ENCODE measurements at places on chromosomes 16 and 17.

DNA sequence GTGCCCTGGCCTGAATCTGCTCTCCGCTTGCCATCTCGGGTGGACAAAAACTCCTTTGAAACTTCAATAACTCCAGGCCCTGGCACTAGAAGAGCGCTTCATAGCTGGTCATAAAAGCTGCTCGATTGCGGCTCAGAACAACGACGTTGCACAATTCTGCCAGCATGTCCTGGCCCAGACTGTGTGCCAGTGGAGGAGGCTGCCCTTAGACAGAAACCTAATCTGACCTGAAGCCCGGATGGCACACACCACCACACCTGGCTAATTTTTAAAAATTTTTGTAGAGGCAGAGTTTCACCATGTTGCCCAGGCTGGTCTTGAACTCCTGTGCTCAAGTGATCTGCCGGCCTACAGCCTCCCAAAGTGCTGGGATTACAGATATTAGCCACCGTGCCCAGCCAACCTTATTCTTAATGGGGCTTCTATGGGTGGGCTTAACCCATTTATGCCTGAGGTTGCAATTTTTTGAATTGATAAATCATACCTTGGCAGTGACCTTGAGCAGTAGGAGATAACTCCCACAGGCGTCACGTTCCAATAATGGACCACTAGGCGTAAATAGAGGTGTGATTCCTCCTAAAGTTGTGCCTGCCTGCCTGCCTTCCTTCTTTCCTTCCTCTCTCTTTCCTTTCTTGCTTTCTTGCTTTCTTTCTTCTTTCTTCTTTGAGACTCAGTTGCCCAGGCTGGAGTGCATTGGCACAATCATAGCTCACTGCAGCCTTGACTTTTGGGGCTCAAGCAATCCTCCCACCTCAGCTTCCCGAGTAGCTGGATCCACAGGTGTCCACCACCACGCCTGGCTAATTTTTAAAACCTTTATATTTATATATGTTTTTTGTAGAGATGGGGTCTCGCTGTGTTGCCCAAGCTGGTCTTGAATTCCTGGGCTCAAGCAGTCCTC, 1.1 kb upstream of the PPL start:
- no peak for DNase-seq

DNA sequence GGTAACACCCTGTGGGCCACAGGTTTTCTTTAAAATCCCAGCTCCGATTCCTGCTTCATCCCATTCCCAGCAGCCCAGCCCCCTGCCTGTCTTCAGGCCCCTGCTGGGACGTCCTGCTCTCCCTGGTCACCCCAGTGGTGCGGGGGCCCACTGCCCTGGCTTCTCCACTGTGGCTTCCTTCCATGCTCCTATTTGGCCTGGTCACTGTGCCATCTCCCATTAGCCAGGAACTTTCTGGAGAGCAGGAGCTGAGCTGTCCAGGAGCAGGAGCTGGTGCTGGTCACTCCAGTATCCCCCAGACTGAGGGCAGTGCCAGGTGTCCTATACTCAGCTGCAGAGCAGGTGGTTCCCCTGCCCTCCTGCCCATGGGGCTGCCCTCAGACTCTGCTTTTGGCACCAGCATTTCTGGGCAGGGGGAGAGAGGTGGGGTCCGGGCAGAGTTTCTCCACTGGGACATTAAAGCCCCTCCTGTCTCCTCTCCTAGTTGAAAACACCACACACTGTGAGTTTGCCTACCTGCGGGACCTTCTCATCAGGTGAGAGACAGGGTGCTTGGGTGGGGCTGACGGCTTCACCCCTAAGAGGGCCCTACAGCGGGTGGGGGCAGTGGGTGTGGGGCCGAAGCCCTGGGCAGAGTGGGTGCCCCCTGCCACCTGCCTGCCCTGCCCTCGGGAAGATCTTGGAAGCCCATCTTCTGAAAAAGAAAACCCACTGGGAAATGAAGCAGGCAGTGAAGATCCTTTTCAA, 356.2 kb downstream of the SEC14L1 start:
- DNase-seq, result no peak

DNA sequence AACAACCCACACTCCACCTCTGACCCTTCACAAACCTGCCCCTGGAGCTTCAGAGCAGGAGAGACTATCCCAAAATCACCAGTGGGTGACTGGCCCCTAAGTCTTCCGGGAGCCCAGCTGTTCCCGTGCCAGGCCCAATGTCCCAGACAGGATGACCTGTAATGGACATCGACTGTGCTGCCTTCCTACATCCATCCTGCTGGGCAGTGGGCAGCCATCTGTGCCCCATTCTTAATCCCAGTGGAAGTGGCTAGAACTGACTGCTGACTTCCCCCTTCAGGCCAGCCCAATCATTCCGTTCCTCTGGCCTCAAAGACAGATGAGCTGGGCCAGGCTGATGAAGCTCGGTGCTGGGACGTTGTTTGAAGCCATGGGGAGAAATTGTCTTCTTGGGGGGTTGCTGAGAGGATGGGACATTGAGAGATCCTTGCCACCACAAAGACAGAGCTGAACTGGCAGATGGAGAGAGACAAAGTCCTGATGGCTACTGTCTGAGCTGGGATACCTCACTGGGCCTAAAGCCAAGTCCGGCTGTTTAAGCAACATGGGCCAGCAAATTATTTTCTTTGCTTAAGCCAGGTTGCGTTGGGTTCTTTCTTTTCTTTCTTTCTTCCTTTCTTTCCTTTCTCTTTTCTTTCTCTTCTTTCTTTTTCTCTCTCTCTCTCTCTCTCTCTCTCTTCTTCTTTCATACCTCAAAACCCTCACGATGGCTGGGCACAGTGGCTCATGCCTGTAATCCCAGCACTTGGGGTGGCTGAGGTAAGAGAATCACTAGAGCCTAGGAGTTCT, 17.9 kb upstream of the ALOX15B start:
- DNase-seq, result no peak

DNA sequence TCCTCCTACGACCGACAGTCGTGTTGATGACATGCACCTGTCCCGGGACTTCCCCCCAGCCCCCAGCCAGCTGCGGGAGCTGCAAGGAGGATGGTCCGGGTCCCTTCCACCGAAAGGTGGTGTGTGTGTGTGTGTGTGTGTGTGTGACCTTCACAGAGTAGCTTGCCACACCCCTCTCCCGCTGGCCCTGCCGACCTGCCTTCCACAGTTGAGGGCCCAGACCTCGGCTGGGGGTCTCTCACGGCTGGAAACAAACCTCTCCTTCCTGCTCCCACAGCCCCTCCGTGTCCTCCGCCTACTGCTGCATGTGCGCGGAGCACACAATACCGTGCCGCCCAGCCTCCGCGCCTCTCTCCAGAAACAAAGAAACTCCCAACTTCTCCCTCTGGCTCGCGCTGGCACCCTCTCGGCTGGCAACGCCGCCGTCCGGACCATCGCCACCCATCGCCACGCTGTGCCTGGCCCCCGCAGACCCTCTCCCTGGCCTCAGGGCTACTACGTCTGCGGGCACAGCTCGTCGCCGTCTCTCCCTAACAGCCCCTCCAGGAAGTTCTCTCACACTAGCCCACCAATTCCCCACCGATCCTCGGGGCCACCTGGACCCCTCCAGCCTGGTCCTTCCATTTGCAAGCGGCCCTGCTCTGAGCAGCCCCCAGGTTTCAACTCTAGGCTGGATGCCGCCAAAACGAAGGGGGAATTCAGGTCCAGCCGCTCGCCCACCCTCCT, 81.2 kb downstream of the TIMM22 start:
- no peak for DNase-seq

DNA sequence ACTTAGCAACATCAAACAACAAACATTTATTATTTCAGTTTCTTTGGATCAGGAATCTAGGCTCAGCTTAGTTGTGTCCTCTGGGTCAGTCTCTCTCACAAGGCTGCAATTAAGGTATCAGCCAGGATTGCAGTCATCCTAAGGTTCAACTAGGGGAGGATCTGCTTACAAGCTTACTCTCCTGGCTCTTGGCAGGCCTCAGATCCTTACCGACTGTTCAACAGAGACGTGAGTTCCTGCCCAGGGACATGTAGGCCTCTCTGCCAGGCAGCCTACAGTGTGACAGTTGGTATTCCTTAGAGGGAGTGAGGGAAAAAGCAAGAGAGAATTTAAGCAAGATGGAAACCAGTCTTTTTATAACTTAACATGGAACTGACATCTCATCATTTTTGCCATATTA, 294.0 kb downstream of the ZFHX3 start:
- no peak for DNase-seq

GRCh38 chr16:89861648-89862047, 11.7 kb upstream of the TCF25 start:
- DNase-seq, result no peak

- DNase-seq, result peak; percentile 41
Observed at GRCh38 chr16:56814537-56815432, 50.2 kb upstream of the SLC12A3 start.

GRCh38 chr17:50190293-50190602, 11.2 kb downstream of the COL1A1 start:
- no peak for DNase-seq

DNA sequence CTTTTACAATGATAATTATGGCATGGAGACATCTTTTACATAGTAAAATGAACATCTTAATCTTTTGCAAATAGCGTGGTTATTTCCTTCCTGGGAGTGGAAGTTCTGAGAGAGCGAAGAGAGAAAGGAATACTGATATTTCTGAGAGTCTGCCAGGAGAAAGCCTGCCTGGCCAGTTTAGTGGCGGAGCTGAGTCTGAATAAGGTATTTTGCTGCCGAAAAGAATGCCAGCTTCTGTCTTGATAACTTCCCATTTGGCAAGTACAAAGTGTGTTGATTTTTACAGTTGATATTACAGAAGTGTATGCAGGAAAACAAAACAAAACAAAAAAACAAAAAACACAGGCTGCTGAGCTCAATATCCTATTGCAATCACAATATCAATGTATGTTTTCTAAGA, 55.9 kb downstream of the KCNJ2 start:
- DNase-seq, result no peak

GRCh38 chr17:1852327-1852726, 22.5 kb downstream of the RPA1 start:
- no peak for DNase-seq

- peak; percentile 77 for DNase-seq
Observed at GRCh38 chr17:36703860-36704266, 102.5 kb downstream of the MRM1 start.

- DNase-seq, result no peak
Observed at GRCh38 chr16:86671486-86672178, 93.3 kb downstream of the FOXL1 start.

GRCh38 chr16:28168991-28169554, 42.7 kb downstream of the XPO6 start:
- DNase-seq, result no peak

- DNase-seq, result no peak
Observed at GRCh38 chr17:67902511-67903231, 77.4 kb downstream of the BPTF start.

GRCh38 chr16:83882163-83882885, 16.6 kb upstream of the MLYCD start:
- DNase-seq, result no peak

- peak; percentile 37 for DNase-seq
Observed at GRCh38 chr17:42618442-42619150, 9.1 kb downstream of the TUBG1 start.

DNA sequence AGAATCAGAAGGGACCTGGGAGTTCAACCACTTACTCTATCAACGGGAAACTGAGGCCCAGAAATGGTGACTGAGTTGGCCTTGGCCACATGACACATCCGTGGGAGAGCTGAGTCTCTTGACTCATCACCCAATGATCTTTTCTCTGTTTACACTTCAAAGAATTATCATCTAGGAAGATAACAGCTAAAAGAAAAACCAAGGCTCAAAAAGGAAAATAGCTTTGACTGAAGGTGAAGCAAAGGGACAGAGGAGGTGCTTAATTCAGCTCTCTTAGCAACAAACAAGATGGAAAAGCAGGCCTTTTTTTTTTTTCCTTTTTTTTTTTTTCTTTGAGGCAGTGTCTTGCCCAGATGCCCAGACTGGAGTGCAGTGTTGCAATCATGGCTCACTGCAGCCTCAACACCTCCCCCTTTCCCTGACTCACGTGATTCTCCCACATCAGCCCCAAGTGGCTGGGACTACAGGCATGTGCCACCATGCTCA, 16.7 kb downstream of the ERCC4 start:
- DNase-seq, result no peak

DNA sequence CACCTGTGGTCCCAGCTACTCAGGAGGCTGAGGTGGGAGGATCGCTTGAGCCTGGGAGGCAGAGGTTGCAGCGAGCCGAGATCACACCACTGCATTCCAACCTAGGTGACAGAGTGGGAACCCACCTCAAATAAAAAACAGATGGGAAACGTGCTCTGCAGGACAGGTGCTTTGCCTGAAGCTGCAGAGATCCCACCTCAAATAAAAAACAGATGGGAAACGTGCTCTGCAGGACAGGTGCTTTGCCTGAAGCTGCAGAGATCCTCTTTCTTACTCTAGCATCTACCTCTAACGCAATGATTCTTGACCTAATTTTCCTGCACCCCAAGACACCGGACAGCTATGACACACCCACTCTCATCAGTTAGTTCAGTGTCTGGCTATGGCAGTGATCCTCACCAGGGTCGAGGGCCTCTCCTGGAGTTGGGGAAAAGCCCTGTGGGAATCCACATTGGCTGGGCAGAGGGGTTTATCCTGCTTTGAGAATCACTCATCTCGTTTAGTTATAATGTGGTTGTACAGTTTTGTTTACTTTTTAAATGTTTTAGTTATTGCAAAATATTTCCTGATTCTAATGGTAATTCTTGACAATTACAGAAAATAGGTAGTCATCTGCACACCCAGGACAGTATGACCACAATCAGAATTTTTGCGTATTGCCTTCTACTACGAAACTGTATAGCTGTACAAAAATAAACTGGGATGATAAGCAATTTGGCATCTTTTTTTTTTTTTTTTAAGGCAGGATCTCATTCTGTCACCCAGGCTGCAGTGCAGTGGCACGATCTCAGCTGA, 11.4 kb downstream of the VPS53 start:
- DNase-seq, result no peak

DNA sequence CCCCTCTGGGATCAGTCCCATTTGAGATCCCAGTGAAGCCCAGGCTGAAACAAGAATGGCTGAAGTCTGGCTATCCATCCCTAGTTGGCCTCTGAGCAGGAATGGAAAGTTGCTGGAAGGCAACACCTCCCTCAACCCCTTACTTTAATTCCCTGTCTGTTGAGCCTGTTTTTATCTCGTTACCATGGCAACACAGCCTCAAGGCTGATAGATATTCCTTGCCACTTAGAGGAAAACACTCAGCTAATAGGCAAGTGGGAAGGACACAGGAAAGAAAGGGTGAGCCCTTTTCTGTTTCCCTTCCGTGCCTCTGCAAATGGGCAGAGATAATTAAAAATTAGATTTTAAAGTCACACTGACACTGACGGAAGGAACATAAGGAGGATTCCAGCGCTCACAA, 75.5 kb upstream of the CLEC3A start:
- no peak for DNase-seq
